ENCODE measurements at places on chromosomes 4 and X.

GRCh38 chrX:150324035-150324728 is 38.9 kb upstream of the MAMLD1 start:
- no peak for DNase-seq

DNA sequence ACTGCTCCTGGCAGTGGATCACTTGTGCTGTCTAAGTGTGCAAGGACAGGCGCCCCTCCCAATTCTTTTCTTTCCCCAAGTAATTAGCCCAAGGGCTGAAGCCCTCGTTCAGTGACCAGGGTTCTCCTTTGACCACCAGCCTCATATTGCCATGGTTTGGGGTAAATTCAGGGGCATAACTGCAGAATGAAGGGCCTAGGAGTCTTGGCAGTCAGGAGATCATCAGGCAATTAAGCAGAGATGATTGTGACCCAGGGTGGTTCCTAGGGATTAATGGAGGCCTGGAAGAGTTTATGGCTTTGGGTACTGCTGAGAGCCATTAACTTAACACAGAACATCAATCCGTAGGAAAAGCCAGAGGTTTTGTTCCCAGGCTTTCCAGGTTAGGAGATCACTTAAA is 170.7 kb downstream of the PTTG2 start:
- DNase-seq: no peak

- DNase-seq: no peak
These were observed 66.0 kb upstream of the FAT1 start for GRCh38 chr4:186789651-186790050.

DNA sequence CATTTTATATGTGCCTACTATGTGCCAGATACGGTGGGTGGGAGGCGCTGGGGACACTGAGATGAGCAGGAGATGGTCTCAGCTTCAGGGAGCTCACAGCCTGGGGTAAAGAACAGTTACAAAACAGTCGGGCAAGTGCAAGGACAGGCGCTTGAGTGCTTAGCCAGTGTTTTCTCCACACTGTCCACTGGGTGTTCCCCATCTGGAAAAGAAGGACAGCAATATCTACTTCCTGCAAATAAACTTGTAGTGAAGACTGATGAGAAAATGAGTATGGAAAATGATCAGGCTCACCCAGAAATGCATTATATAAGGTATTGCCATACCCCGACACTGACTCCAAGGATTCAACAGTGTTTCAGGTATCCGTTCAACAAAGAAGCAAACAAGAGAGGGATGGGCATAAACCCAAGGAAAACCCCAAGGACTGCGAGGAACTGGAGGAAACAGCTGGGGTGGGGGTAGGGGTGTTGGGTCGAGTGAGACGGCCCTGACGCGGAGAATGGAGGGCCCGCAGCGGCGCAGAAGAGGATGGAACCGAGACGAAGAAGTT is 835 bp downstream of the TMEM185A start:
- no peak for DNase-seq

DNA sequence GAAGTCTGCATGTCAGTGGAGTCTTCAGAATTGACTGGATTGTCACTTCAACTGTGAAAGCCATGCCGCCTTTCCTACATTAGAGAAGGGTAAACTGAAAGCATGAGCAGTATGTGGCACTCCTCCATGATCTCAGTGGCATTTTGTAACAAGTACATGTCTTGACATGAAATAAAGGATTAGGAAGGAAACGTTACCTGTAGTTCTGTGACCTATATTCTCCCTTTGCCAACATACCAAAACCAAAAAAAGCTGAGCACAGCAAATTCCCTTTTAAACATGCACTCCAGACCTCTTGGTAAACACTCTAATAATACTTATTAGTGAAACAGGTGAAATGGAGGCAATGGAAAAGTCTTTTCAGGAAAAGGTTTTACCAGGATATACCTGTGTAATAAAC is 344.2 kb downstream of the GRIA2 start:
- DNase-seq: no peak

- DNase-seq: no peak
These were observed 119.8 kb upstream of the TSPAN5 start for GRCh38 chr4:98778206-98778605.

- DNase-seq: no peak
These were observed 5.5 kb upstream of the FAM47E start for GRCh38 chr4:76246025-76246424.

GRCh38 chr4:8478371-8478770 is 37.8 kb downstream of the TRMT44 start:
- no peak for DNase-seq

- DNase-seq: no peak
These were observed 21.5 kb downstream of the TNIP2 start for GRCh38 chr4:2734612-2735011.

DNA sequence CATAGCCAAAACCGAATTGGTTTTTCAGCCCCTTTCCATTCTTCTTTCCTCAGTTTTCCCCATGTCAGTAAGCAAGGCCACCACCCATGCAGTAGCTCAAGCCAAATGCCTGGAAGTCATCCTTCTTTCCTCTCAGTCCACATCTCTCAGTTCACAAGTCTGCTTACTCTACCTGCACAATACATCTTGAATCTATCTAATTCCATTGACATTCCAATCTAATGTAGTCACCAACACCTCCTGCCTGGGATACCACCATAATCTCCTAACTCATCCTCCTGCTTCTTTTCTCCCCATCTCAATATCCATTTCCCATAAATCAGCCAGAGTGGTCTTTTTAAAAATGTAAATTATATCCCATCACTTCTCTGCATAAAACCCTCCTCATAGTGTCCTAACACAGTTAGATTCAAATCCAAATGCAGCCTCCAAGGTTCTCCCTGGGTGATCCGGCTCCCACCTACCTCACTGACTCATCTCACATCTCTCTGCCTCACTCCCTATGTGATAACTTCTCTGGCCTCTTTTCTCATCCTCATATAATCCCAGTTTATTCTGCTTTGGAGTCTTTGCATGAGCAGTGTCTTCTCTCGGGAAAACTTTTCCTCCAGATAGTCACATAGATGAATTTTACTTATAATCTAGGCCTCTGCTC is 26.9 kb downstream of the KCNIP4 start:
- DNase-seq: no peak
